ENCODE measurements at places on chromosomes 1 and 21.
A peak's percentile ranks its signal among the peaks of the same experiment; 100 is the strongest.

DNA sequence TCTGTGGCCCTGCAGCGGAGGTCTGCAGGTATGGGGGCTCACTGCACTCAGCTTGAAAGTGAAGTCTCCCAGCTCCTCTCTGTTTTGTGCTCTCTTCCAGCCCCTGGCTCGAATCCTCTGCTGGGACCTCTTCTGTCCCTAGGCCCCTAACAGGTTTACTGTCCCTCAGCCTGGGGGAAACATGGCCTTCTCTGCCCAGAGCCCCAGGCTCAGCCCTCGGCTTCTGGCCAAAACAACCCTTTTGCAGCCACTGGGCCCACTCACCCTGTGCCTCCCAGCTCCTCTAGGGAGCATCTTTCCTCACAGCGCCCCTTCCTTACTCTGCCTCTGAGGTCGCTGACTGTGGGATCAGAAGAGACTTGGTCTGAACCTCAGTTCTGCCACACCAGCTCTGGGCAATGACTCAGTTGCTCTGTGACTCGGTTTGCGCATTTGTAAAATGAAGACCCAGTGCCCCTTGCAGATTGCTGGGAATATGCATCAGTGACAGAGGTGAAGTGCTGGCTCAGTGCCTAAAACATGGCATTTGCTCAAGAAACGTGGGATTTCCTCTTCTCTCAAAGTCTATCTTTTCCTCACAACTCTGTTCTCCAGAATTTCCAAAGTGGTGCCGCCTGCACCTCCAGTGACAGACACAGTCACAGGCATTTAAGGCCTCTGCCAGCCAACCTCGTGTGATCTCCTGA lies 26.5 kb upstream of the TENT5C start:
- DNase-seq: no peak

GRCh38 chr1:226408285-226409184 lies 642 bp upstream of the PARP1 start:
- DNase-seq: no peak

GRCh38 chr1:150268340-150268704 lies 494 bp downstream of the APH1A start:
- DNase-seq: peak; percentile 50

- DNase-seq: no peak
Observed at GRCh38 chr1:207910591-207911354, at the start of gene CD34. CD34 (minus strand) TSS chr1:207911125; CDS start chr1:207911080, 45 bp downstream.

DNA sequence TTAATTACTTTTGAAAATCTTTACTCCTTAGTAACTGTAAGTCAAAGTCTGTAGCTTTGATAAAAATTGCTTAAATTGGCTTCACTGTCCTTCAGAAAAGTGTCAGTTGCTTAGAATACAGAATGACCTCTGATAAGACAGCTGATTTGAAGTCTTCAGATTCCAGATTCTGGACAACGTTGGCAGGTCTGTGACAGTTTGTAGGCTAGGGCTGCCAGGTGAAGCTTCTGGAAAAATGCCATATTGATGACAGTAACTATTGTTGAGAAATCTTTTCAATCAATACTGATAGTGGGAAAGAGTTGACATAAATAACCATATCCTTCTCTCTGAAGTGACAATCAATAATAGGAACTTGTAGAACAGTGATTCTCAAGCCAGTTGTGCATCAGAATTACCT lies 41.3 kb downstream of the RPAP2 start:
- no peak for DNase-seq

DNA sequence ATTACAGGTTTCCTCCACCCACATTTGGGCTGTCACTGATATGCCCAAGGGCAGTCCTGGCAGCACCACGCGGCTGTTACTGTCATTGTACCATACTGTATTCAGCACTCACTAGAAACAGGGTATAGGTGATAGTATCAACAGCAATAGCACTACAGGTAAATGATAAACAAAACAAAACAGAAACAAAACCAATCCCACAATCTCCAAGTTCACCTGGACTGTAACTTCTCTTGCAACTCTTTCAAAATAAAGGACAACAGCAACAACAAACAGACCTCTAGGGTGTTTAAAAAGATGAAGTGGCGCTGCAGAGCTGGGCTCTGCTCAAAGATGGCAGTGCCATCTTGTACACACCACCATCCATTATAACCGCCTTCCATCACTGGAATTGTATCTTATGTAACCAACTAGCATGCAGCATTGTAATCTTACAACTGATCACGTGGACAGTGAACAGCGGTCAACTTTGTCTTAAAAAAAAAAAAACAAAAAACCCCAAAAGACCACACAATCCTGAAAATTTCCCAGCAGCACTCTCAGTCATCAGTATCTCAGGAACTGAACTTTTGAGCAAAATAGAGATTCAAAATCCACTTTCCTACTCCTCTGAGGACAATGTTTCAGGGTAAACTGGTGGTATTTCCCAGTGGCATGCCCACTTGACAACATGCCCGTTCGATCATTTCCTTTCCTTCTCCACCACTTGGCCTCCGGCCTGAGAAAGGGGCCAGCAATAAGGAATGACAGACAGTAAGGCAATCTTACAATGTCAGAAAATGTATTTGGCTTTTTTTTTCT lies 3.8 kb downstream of the IRF2BP2 start:
- DNase-seq: peak; percentile 30

GRCh38 chr1:62352387-62352786 lies 33.2 kb upstream of the KANK4 start:
- DNase-seq: no peak

DNA sequence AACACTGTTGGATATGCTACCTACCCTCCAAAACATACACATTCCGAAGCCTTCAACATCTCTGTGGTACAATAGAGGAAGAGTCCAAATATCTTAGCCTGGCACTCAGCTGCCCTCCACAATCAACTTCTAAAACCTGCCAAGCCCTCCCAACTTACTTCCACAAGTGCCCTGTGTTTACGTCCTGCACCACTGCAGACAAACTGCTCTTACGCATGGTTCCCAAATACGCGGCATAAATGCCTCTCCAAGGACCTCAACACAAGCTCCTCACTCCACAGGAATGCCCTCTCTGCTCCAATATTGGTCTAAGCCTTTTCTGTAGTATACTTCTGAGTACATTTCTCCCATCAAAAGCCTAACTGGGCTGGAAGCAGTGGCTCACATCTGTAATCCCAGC lies 6.8 kb downstream of the AK2 start:
- DNase-seq: no peak

DNA sequence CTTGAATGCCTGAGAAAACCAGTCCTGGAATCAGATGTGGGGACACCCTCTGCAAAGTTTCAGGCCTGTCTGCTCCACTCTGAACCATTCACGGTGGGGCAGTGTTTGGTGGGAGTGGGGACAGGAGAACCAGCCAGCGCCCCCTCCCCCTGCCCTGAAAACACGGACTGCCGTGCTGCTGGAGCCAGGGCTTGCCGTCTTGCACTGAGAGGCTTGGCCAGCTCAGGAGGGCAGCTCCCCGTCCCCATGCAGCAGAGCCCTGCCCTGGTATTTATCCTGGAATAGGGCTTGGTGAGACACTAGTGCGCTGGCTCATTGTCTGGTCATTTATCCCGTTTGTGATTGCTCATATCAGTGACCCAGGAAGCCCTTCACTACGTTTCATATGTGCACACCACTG lies 3.9 kb downstream of the S100B start:
- DNase-seq: no peak

DNA sequence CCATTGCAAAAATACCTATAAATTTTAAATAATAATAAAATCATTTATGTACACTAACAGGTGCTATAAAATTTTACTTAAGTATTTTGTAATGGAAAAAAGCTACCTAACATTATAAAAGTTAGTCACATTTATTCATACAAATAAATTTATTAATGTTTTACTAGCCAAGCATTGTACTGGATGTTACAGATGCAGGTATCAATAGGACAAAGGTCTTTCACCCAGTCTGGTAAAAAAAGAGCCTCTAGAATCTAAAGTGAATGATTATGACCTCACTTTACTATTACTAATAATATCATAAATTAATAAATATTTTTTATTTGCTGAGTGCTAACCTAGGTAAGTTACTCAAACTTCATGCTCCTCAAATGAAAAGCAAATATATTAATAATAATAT lies 170.6 kb downstream of the KCNT2 start:
- no peak for DNase-seq

GRCh38 chr1:13710086-13710485 lies 10.1 kb downstream of the PRDM2 start:
- DNase-seq: no peak

DNA sequence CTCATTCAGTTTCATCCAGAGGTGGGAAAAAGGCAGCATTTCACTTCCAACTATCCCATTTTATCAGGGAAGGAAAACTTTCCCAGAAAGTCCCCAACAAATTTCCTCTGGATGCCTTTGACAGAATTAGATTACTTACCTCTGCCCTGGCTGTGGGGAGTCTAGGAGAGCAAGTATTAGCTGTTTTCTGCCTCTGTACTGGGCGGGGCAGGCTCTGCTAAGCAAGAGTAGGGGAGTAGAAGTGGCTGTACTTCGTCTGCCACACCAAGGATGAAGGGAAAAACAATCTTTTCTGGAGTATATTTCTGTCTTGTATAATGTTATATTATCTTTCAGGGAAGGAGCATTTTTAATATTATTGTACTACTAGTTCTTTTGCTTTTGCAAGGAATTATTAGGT lies 78.5 kb downstream of the FNBP1L start:
- no peak for DNase-seq

DNA sequence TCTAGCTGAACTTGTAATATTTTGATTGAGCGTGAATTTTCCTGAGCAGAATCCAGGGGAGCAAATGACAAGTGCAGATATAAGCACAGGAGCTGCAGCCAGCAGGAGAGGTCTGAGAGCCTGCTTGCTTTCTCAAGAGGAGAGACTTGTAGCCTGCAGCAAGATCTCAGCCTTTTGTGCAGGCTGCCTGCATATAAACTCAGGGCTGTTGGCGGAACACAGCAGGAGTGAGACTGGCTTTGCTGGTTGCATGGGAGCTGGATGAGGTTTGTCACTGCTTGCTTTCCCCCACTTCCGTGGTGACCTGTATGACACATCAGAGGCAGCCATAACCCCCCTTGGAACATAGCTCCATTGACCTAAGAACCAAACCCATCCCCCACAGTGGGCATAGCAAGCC lies 725.4 kb upstream of the RGS18 start:
- DNase-seq: no peak

DNA sequence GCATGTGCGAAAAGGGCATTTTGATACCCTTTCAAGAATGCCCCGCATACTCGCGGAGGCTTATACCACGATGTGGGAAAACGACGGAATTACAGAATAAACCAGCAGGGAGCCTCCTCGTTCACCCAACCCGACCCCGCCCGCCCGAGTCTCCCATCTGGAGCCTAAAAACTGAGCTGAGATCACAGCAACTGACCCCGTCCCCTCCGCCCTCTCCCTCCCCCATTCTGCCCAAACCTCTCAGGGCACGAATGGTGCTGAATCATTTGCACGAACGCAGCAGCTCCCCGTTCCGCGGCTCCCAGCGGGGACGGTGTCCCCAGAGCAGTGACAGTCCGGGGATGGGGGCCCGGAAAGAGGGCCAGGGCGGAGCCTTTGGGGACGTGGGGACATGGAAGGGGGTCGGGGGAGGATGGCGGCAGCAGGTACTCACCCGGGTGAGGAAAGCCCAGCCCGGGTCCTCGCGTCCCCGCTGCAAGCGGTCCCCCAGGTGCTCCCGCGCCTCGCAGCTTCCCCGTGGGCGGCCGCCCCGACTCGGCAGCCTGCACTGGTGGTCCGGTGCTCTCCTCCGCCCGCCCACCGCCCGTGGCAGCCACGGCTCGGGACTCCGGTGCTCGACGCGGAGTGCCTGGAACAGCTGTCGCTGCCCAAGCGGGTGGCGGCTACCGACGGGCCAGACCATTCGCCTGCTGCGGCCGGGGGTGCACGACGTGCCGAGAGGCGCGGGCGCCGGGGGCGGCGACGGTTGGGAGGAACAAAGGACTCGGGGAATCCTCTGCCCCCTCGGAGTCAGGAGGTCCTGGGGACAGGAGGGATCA lies at the start of gene TTLL7:
TSS of gene TTLL7 (minus strand) at position 635 of the 818 bp plus-strand sequence. CDS start 46,921 bp downstream, outside the sequence.
- peak; percentile 77 for DNase-seq

GRCh38 chr1:115118086-115118485 lies 28.8 kb upstream of the TSPAN2 start:
- no peak for DNase-seq

DNA sequence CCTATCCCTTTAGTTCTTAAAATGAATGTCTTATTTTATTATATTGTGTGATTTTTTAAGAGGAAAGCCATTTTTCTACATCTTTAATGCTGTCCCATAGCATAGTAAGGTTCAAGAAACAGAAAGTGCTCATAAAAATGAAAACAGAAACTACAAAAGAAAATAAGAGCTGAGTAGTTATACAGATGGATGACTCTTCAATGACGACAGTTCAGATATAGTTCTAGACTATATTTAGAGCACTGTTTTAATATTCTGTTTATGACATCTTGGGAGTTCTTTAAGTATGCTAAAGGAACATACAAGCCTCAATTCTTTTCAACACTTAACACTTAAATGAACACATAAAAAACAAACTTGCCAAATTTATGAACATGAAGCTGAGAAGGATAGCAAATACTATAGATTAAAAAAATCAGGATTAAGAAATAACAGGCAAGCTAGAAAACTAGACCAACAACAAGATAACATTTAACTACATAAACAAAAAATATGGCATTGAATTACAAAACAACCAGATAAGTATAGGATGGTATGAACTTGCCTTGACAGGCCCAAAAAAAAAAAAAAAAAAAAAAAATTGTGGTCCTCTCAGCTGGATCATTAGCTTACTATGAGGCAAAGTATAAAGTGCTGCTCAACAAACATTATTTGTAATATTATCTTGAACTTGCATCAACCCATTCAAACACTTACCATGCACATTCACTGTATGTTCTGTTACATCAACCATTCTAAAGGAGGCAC lies 87.9 kb downstream of the ZZZ3 start:
- no peak for DNase-seq

All from OCI-LY7 (cell line).